Astrocyte (in vitro differentiated cells and primary cell): ENCODE measurements at places on chromosomes 1 and 21. TPM values are rescaled to one million over a fixed set of nuclear protein-coding genes. Genes with fewer than 3 reads are reported as not detected.
A peak's percentile ranks its signal among the peaks of the same experiment; 100 is the strongest.

DNA sequence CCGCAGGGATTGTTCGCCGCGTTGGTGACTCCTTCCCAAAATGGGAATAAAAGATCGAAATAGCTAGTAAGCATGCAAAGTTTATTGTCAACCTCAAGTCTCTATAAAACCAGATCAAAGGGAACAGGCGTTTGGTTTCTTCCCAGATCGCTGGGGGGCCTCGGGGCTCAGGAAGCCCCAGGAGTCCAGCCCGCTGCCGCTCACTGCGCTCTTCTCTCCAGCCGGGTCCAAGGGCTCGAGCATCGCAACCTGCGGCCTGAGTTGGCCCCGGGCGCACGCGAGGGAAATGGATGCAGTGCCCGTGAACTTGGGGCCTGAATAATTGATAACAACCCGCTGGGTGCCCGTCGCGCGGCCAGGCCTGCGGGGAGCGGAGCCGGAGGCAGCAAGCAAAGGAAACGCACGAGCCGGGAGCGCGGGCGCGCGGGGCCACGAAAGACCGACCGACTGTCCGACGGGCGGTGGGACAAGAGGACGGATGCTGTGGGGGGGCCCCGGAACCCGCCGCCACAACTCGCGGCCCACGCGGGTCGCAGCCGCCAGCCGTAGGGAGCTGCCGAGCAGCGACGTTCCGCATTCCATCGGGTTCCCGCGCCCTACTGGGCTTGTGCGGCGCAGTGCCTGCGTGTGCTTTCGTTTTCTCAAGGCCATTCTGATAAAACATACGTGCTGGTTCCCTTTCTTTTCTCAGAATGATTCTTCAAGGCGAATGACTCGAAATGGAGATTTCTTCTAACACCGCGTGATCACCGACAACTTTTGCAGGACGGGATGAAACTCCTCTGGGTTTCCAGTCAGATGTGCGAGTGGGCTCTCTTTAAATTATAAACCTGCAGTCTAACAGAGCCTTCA is 14.0 kb upstream of the ALX3 start:
- peak; percentile 32 for DNase-seq

GRCh38 chr1:88736633-88737248 is 52.7 kb downstream of the PKN2 start:
- DNase-seq = peak; percentile 15

DNA sequence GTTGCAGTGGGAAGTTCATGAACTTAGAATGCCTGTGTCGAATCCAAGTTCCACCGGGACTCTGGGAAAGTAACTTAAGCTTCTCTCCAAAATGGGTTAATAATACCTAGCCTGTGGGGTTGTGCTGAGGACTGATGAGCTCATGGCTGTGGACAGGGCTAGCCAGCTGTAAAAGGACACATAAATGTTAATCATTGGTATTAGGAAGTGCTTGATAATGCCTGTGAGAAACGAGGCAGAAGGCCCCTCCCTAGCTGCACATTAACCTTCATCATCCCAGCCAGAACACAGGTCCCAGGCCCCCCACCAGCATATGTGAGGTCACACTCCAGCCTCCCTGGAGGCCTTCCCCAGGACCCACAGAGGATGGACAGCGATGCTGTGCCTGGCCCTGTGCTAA is 789 bp upstream of the GJB4 start:
- no peak for DNase-seq

DNA sequence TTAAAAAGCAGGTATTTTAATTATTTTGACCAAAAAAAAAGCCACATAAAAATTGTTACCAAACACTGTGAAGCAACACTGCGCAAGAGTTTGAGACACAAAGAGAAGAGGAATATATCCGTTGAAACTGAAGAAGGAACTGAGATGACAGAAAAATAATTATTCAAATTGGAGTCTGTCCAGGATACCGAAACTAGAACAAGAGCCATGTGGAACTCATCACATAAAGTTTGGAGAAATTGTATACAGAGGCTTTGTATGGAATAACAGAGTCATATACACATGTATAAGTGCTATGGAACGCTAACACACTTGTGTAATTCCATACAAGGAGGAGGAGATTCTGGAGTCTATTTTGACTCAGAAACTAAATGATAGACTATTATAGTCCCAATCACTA is 675.1 kb upstream of the ADGRL2 start:
- no peak for DNase-seq

GRCh38 chr1:63913533-63913932 is 139.7 kb downstream of the ROR1 start:
- no peak for DNase-seq

DNA sequence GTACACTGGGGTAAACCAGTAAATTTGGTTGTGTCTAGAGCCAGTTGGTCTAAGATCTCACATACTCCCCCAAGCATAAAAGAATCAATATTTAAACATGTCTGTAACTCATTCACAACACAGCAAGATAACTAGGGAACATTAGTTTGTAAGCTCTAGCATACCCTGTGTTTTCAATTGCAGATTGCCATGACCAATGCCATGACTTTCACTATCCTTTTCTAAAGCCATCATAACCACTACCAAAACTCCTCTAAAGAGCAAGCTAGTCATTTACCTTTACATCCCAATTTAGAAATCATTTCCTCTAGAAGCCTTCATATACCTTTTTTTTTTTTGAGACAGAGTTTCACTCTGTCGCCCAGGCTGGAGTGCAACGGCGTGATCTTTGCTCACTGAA is 56.5 kb upstream of the PLA2G4A start:
- no peak for DNase-seq

GRCh38 chr1:109790735-109791494 is 27.2 kb upstream of the EPS8L3 start:
- DNase-seq = peak; percentile 50

DNA sequence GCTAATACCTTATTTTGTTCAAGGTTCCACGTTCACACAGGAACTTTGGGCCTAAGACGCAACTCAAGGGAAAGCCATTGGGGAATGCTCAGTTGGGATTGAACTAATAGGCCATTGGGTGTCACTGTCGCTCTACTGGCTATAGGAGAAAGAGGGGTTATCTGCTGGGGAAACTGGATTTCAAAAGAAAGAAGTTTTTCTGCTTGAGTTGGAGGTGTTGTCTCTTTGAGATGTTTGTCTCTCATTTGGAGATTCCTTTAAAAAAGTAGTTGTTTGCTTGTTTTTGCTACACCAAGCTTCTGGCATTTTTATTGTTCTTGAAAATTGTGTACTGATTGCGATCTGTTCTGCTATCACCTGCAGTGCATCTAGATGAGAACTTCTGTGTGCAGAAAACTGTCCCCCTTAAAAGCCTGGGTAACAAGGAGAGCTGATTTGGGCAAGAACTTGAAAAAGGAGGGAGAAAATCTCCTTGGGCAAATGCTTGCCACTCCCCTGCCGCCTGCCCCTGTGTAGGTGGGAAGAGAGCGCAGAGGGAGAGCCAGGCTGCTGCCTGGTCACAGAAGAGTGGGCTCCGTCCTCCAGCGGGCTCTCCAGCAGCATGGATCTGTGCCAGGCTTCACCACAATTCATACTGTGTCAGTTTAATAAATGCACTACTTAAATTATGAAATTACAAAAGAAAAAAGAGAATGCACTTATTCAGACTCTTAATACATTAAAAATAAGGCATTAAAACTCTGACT is 39.9 kb downstream of the PEX14 start:
- DNase-seq = peak; percentile 22

Gene NEK2
- total RNA-seq = 1.4 and 1.6 TPM in 2 replicates

Gene RSPO1
- total RNA-seq = not detected in 2 replicates
